Cerebellum (tissue), 4 donors: ENCODE measurements at places on chromosomes 11 and 22. TPM values are rescaled to one million over a fixed set of nuclear protein-coding genes. Genes with fewer than 3 reads are reported as not detected.

The PRAME gene
- not detected for total RNA-seq

The NAALAD2 gene
- total RNA-seq = 19.2 TPM

The PATE4 gene
- total RNA-seq = not detected

The MCHR1 gene
- total RNA-seq = 5.7 TPM

The RFPL2 gene
- 0.73 TPM for total RNA-seq

The PRODH gene
- 12.3 TPM for total RNA-seq

The FGF3 gene
- total RNA-seq = 6.5 TPM

The IL10RA gene
- total RNA-seq = 3.0 TPM

The C11orf54 gene
- 37.0 TPM for total RNA-seq

The GRIA4 gene
- total RNA-seq = 200 TPM

The CHORDC1 gene
- 57.7 TPM for total RNA-seq

The CHST1 gene
- total RNA-seq = 9.8 TPM

The MMP8 gene
- 0.09 TPM for total RNA-seq

The FDXACB1 gene
- total RNA-seq = 5.2 TPM

The DYNC2H1 gene
- 69.2 TPM for total RNA-seq

The CD3G gene
- not detected for total RNA-seq

The OR9G1 gene
- not detected for total RNA-seq

The TRIM51 gene
- not detected for total RNA-seq

The WBP2NL gene
- total RNA-seq = 8.3 TPM

The TMEM25 gene
- 53.9 TPM for total RNA-seq

The UBQLNL gene
- total RNA-seq = 0.36 TPM

The CCDC81 gene
- 3.4 TPM for total RNA-seq

The PKP3 gene
- total RNA-seq = 0.73 TPM

The GPR83 gene
- 3.6 TPM for total RNA-seq

The GGT1 gene
- total RNA-seq = 4.9 TPM

The KCNC1 gene
- 16.8 TPM for total RNA-seq

The BBOX1 gene
- total RNA-seq = 3.0 TPM

The MOGAT2 gene
- total RNA-seq = 0.27 TPM

The XBP1 gene
- 43.3 TPM for total RNA-seq

The ADM2 gene
- 0.09 TPM for total RNA-seq

The OPCML gene
- total RNA-seq = 29.8 TPM

The TYR gene
- 0.09 TPM for total RNA-seq

The TLCD5 gene
- total RNA-seq = 14.0 TPM
